Activated T-cell treated with anti-CD3 and anti-CD28 coated beads for 48 hours (primary cell): ENCODE measurements at places on chromosomes 4 and X.

DNA sequence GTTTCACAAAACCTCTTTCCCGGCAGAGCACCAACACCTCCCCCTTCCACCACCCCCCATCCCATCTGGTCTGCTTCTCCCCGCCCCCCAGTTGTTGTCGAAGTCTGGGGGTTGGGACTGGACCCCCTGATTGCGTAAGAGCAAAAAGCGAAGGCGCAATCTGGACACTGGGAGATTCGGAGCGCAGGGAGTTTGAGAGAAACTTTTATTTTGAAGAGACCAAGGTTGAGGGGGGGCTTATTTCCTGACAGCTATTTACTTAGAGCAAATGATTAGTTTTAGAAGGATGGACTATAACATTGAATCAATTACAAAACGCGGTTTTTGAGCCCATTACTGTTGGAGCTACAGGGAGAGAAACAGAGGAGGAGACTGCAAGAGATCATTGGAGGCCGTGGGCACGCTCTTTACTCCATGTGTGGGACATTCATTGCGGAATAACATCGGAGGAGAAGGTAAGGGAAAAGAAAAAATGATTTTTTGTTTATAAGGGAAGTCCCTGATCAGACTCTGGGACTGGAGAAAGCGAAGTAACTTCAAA lies at the start of gene PDGFRA:
Gene PDGFRA (plus strand): TSS at position 333 of the 541 bp plus-strand sequence. CDS start 29,476 bp downstream, outside the sequence.
- DNase-seq, result no peak

DNA sequence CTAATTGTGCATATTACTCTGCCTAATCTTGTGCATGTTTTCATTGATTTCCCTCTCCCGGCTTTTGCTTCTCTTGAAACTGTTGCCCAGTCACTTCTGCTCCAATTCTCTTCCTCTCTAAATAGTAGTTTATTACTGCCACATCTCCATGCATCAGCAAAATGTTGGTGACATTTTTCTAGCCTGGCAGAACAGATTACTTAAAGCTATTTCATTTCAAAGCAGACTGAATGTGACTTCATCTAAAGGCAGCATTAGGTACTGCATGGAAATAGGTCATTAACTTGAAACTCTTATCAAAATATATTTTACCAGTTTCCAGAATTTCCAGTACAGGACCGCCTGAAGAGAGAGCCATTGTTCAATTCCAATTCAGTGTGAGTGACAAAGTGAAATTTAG lies 52.4 kb downstream of the HPGDS start:
- no peak for DNase-seq

GRCh38 chr4:41236032-41236431 lies 20.7 kb upstream of the UCHL1 start:
- no peak for DNase-seq

DNA sequence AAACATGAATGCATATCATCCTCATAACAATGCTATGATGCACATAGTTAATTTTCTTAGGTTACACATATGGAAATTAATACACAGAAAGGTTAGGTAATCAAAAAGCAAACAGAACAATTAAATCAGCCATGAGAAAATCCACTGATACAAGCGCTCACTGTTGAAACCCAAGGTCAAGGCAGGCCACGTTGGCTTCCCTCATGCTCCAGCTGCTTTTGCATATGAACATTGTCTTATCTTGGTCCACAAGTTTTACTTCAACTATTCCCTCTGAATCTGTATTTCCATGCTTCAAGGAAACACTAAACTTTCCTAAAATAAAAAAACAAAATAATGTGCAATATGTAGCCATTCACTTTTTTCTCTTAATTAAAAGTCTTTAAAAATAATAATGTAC lies 34.5 kb upstream of the PLA2G12A start:
- no peak for DNase-seq

DNA sequence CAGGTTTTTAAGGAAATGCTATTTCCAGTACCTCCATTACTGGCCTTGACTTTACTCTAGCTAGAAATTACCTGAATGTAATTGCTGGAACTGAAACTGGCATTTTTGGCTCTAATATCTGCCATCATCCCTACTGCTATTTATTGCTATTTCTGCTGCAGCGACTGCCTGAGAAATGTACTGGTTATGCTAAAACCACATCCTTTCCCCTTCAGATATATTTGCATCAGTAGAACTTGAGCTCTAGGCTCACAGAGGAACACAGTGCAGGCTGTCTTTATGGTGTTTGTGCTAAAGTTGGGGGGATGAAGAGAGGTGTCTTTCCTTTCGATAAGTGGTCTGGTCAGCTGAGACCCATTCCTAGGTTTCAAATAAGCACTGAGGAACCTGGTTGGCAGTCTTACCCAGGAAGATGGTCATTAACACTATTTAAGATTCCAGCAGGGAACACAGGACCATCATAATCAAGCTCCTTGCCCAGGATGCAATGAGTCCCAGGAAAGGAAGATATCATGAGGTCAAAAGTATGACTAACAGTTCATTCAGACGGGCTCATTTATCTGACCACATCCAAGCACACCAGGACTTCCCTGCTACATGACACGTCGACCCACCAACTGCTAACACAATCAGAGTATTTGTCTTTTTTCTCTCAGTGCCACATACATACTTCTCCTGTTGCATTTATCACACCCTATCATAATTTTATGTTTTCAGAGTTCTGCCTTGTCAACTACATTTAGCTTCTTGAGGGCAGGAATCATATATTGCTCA lies 137.4 kb downstream of the GABRA3 start:
- no peak for DNase-seq

- no peak for DNase-seq
These were observed 728.4 kb upstream of the FTHL17 start for GRCh38 chrX:31800219-31800618.

DNA sequence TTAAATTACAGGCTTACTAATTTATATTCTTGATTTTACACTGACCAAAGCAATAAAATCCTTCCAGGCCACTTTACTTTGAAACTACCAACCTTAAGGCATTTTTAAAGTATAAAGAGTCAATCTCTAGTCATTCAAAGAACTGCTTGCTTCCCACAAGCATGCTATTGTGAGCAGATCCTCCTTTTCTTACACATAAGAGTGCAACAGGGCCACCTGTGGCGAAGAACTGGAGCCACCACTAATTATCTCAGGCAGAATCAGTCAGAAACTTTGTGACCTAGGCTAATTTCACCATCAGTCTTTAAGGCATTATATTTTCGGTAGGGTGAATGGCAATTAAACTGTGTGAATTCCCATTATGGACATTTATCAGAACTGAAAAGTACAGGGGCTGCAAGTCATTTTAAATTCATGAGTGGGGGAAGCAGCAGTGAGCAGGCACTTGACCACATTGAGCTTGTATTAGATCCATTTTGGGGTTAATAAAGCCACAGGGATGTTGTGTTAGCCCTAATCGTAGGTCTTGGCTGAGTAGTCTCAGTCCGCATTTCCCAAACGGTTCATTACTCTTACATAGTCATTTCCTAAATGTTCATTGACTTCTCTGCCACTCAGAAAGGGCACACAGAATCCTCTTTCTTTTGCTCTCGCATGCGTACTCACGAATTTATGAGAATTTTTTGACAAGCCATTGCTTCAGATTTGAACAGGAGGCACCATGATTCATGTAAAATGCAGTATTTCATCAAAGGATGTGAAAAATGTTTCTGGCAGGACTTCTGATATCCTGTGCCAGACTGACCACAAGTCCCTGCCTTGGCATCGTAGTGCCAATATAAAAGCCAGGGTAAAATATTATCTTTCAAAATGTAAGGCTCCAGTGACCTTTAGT lies 39.8 kb downstream of the NPY2R start:
- no peak for DNase-seq

DNA sequence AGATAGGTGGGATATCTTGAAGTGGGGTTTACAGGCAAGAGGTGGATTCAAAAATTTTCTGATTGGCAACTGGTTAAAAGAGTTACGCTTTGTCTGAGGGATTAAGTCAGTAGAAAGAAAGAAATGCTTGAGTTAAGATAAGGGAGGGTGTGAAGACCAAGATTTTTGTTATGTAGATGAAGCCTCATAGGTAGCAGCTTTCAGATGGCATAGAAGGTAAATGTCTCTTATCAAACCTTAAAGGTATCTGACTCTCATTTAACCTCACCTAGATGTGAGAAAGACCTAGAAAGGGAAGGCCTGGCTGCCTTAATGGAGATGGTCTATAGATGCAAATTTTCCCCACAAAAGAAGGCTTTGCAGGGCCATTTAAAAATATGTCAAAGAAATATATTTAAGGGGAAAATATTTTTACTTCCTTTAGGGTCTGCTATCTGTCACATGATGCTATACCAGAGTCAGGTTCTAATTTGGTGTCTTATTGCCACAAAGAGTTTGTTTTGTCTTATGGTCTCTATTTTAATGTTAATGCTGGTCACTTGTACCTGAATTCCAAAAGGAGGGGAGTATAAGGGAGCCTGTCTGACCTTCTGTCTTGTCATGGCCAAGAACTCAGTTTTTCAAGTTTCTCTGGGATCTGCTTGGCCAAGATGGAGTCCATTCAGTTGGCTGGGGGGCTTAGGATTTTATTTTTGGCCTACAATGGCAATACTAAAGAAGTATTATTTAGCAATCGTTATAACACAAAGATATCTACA lies 699.1 kb upstream of the AMOT start:
- DNase-seq, result no peak

GRCh38 chrX:22652596-22652995 lies 347.2 kb upstream of the DDX53 start:
- no peak for DNase-seq

GRCh38 chr4:11565899-11566298 lies 137.2 kb upstream of the HS3ST1 start:
- DNase-seq, result no peak

DNA sequence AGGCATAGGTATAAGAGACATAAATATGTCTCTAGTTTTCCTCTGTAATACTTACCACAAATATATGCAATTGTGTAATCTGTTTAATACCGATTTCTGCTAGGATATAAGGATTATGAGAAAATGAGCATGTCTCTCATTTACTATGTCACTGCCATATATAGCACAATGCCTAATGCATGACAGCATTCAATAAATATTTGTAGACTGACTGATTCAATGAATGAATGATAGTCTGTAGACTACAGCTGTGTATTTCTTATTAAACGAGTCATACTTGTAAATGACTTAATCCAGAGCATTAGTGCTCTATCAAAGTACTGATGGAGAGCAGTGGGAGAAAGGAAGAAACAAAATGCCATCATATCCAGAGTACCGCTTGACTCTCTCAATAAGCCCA lies 175.6 kb downstream of the PPP3CA start:
- no peak for DNase-seq

DNA sequence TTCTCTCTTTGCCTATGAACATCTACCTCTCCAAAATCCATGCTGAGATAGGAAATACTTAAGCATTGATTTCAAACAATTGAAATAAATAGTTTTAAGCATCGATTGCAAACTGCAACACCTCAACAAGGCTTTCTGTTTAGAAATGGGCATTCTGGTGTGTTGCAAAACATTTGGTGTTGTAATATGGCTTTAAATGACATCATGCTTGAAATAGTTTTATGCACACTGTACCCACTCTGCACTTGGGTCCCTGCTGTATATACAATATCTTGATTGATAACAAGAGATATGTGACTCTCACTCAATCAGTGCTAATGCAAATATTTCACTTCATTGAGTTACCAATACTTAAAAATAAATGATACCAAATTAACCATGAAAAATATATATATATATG lies 964.9 kb upstream of the GRIA3 start:
- no peak for DNase-seq

- no peak for DNase-seq
These were observed 60.4 kb upstream of the TAF9B start for GRCh38 chrX:78199851-78200250.

- no peak for DNase-seq
These were observed 345.8 kb upstream of the GRID2 start for GRCh38 chr4:91957963-91958362.

DNA sequence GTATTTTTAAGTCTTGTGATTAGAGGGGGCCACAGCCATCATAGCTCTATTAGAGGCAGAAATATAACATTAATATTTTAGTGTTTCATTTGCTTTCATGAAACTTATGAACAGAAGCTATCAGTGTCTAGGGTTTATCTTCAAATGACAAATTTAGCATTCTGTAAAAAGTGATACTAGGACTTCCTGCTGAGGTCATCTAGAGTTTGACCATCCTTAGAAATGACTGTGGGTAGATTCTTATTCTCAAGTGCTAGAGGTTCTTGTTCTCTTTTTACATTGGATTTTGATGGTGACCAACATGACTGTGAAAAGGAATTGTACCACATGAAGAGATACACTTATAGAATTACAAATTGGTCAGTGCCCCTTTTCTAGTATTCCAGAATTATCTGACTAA lies 568.6 kb downstream of the RPA4 start:
- no peak for DNase-seq

- DNase-seq, result no peak
These were observed 19.2 kb upstream of the ADRA2C start for GRCh38 chr4:3746701-3747580.

DNA sequence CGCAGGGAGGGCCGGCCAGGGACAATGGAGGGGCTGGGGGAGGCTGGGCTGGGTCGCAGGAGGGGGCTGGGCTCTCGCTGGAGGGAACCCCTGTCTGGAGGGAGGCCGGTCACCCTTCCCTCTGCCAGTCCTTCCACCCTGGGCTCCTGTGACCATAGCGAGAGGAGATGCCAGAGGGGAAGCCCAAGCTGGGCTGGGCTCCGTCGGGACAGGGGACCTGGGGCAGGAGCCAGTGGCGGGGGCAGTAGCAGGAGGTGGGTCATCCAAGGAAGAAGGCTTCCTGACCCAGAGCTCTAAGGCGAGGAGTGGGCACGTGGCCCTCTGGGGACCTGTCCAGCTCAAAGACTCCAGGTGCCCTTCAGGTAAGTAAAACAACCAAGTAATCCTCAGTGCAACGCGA lies 16.9 kb downstream of the CTAG1B start:
- no peak for DNase-seq

GRCh38 chr4:47752214-47752613 lies 85.7 kb downstream of the CORIN start:
- no peak for DNase-seq

GRCh38 chr4:1178300-1179088 lies 6.1 kb upstream of the SPON2 start:
- no peak for DNase-seq

DNA sequence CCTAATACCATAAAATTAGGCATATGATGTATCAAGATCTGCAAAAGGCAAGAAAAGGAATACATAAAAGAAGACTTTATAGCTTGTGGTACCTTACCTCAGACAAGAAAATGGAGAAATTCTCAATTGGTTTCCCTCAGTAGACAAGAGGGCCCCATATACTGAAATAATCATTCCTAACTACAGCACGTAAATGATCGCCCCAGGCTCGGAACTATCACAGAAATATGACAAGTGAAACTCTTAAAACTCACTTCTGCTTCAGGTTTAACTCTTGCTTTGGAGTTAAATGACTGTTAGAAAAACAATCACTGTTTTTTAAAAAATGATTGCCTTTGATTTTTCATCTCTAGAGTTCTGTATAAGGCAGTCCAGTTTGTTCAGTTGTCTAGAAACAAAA lies 38.6 kb upstream of the NAP1L5 start:
- DNase-seq, result no peak
